SJSA1 (cell line): ENCODE measurements at places on chromosomes 7 and 10. TPM values are rescaled to one million over a fixed set of nuclear protein-coding genes. Genes with fewer than 3 reads are reported as not detected.

Gene EVX1
- not detected in 2 replicates for total RNA-seq

Gene PILRA
- 0.18 and 1.7 TPM in 2 replicates for total RNA-seq

Gene LRGUK
- 0.05 TPM in 1 of 2 replicates, not detected in the other for total RNA-seq

Gene OR2A1
- not detected in 2 replicates for total RNA-seq

Gene NPY4R2
- total RNA-seq = 0.06 and 0.71 TPM in 2 replicates

DNA sequence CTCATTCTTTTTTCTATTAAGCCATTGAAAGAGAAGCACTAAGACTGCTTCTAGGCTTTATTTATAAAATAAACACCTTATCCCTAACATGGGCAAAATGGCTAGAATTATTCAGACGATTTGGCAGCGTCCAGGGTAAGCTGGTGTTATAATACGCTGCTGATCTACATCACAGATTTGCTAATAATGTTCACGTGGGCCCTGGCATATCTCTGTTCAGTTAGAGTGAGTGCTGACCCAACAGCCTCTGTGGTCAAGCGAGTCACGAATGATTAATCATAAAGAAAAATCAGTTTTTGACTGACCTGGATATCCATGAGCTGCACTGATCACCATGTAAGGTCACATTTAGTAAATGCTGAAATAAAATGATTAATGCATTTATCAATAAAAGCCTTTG lies 28.4 kb upstream of the CBLL1 start:
- no peak for DNase-seq

- no peak for DNase-seq
These were observed 4.8 kb downstream of the NHLRC2 start for GRCh38 chr10:113859261-113859660.

DNA sequence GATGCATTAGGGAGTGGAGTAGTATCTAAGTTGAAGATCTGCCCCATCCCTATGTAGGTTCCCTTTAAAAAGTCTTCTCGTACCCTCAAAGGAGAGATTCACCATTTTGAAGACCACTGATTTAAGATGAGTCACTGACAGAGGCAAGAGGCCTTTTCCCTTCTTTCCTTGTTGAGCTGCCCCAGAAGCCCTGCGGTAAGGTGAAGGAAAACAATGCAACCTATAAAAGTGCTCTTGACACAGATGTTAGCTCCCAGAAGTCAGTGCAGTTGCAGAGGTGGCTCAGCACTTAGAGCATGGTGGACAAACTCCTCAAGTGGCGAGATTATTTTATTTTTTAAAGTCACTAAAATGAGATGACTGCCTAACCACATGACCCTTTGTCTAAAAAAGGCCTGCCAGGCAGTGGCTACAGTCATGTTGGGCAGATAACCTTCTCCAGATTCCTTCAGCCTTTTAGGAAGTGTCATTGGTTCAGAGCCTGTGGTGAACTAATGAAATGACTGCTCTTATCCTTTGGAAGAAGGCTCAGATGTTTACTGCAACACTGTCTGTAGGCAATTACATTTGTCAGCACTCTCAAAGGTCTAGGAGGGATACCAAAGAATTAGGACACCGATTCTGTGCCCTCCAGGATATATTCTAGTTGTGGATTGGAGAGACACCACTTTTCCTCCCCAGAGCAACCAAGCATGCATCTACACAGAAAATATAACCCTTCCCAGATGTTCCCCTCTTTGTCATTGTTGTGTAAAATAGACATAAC lies 88.7 kb downstream of the ARID5B start:
- no peak for DNase-seq

DNA sequence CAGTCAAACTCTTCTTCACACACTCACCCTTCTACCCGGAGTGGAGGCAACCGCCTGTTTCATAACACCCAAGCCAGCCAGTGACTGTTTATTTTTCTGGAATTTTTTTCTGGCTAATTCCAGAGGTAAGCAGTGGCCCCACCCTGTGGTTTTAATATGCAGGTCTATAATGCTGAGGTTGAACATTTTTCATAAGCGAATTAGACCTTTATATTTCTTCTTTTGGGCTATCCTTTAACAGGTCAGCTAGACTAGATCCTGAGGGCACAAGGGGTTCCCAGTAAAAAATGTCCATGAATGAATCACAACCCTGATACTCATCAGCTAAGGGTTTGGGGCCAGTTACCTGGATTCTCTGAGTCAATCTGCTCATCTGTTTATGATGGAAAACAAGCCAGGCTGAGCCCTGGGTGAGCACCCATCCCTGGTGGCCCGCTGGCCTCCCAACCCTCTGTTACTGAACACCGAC lies 76.2 kb downstream of the GRB10 start:
- no peak for DNase-seq

DNA sequence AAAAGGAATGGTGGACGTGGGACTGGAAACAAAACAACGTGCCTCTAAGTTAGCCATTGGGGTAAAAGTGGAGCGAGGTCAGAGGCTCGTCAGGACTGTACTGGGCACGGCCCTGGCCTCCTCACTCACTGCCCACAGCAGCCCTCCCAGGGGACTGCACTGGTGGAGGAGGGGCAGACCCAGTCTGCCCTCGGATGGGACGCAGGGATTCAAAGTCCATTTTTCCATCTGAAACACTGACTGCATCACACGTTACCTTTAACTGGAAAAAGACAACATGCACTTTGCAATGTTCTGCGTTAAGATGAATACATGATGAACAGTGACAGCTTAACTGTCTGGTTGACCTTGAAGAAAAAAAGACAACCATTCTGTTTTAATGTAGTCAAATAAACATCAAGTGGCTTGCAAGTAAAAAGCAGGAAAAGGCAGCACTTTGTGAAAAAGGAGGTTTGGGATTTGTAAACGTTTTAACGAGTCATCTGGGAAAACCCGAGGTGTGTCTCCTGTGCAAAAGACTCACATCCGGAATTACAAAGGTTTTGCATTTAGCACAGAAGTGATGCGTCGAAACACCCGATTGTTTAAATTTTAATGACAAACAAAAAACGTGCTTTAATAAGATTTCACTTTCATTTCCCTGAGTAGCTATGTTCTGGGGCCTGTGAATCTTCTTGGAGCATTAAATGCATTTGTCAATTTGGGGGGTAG lies 18.8 kb downstream of the KLF6 start:
- DNase-seq = peak; percentile 46

DNA sequence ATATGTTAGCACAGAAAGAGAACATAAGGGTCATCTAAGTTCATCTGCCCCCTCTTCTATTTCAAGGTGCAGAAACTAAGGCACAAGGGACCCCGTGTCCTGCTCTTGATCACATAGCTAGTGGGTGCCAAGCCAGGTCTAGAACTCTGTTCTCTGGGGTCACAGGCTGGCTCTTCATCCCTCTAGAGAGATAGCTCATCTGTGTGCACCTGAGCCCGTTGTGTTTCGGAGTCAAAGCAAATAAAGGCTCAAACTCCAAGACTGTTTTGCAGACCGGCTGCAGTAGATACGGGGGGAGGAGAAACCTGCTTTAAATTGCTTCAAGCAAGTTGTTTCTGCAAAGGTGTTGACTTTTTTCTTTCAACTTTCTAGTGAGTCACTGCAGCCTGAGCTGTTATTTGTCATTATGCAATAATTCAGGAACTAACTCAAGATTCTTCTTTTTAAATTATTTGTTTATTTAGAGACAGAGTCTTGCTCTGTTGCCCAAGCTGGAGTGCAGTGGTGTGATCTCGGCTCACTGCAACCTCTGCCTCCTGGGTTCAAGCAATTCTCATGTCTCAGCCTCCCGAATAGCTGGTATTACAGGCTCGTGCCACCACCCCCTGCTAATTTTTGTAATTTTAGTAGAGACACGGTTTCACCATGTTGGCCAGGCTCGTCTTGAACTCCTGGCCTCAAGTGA lies 6.5 kb downstream of the BLVRA start:
- peak; percentile 13 for DNase-seq

DNA sequence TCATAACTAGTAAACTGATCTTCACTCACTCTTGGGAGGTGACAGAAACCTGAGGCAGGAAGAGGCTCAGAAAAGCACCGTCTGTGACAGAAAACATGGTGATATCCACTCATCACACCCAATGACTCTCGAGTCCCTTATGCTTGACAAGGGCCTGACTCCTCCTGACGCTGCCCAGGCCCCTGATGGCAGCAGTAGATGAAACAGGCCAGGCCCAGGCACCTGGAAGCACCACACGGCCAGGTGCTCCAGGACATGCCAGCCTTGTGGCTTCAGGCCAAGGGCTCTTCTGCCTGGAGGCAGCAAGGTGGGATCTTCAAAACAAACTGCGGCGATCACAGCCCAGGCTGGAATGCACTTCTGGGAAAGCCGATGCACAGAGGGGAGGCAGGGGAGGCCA lies 89.3 kb downstream of the MAD1L1 start:
- DNase-seq = no peak

GRCh38 chr10:77105761-77106221 lies 531.8 kb downstream of the KCNMA1 start:
- DNase-seq = no peak

- DNase-seq = no peak
These were observed at the start of gene PROSER2 for GRCh38 chr10:11823122-11823988. Gene PROSER2, plus strand, starts transcription at chr10:11823356. Its CDS starts 28,722 bp downstream, at chr10:11852078.

GRCh38 chr10:43122096-43122495 lies 16.1 kb upstream of the CSGALNACT2 start:
- no peak for DNase-seq

DNA sequence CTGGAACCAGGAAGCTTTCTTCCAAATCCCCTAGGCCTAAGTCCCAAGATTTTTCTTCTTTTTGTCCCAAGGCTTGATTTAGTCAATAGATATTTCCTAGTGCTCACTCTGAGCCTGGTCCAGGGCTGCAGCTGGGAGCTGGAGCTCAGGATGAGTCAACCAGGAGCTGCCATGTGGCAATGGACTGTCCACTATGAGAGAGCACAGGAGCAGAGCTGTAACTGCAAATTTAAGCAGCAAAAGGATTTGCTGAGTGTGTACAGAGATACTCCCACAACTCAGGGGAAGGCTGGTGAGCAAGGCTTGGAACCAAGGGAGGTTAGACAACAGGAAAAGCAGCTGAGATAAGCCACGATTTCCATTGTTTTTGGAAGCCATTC lies 92.1 kb upstream of the CXCL12 start:
- DNase-seq = no peak

GRCh38 chr7:82629583-82629982 lies 186.0 kb upstream of the CACNA2D1 start:
- DNase-seq = no peak

DNA sequence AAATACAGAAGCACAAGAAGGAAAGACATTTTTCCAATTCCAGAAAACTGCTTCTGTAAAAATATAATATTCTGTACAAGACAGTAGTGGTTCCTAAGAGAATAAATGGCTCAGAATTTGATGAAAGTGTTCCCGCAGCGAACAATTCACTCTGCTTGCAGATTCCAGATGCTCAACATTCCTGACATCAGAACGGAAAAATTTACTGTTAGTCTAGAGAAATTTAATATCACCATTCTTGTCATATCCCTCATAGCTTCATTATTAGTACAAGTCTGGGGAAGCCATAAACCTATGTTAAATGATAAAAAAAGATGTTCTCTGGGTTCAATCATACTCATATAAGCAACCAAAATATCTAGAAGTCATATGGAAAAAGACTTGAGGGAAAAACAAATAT lies 83.6 kb downstream of the MPP7 start:
- DNase-seq = no peak
